ENCODE measurements at places on chromosomes 4 and X.

- DNase-seq = peak; percentile 67
Observed at GRCh38 chrX:47232803-47233332, at the start of gene USP11. Gene USP11, plus strand, starts transcription at chrX:47233009. Its CDS starts 35 bp downstream, at chrX:47233044.

GRCh38 chrX:69603566-69604194 lies 12.2 kb upstream of the EDA start:
- DNase-seq = no peak

DNA sequence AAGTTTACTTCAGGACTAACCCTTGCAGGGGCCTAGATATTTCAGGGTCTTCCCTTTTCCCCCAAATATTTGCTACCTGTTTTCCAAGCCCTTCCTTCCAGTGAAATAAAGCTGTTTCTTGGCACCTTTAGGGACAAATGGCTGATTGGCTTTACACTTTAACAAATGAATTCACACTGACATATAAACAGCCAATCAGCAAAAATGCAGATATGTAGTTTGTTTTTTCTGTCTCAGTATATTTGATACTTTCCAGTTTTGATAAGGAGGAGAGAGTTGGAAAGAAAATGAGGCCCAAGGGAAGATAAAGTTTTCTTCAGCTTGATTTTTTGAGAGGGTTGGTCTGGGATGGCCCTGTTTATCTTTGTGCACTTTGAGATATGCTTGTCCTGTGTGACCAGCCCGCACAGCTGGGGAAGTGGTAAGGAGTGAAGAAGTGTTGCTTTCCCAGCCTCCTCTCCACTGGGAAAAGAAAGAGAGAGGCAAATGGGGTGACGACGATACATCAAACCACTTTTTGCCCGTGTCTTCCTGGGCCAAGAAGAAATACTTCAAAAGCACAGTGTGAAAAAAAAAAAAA lies 67.5 kb downstream of the MGST2 start:
- DNase-seq = no peak

- no peak for DNase-seq
Observed at GRCh38 chr4:3302786-3303564, 10.2 kb downstream of the RGS12 start.

- DNase-seq = peak; percentile 58
Observed at GRCh38 chr4:143667461-143667860, 33.0 kb downstream of the FREM3 start.

DNA sequence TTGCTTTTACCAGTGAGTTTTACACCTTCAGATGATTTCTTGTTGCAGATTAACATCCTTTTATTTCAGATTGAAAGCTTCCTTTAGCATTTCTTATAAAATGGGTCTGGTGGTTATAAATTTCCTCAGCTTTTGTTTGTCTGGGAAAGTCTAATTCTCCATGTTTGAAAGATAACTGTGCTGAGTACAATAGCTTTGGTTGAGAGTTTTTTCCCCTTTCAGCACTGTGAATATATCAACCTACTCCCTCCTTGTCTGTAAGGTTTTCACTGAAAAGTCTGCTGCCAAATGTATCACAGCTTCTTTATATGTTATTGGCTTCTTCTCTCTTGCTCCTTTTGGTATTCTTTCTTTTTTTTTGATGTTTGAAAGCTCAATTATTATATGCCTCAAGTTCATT lies 53.5 kb upstream of the ACTRT1 start:
- DNase-seq = no peak

GRCh38 chr4:105843941-105844340 lies 51.3 kb upstream of the NPNT start:
- DNase-seq = no peak

GRCh38 chr4:134201216-134202161 lies at the start of gene PABPC4L:
Gene PABPC4L, minus strand, starts transcription at chr4:134201789. Its CDS starts 770 bp downstream, at chr4:134201019.
- peak; percentile 85 for DNase-seq

DNA sequence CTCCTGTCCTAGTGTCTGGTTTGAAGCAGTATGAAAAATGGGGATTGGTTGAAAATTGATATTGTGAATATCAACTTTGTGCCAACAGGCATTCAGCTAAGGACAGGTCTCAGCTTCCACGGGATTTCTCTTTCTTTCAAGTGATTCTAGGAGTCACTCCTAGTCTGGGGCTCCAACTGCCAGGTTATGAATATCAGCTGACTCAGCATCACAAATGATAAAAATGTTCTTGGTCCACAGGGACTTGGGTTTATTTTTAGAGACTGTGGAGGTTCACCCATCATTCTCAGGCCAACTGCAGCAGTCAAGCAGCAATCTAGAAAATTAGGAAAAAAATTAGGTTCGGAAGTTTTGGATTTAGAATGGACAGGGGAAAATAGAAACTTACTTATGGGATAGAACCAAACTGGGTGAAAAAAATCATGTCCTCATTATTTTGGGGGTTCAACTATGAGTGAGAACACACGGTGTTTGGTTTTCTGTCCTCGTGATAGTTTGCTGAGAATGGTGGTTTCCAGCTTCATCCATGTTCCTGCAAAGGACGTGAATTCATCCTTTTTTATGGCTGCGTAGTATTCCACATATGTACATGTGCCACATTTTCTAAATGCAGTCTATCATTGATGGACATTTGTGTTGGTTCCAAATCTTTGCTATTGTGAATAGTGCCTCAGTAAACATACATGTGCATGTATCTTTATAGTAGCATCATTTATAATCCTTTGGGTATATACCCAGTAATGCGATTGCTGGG lies 29.0 kb upstream of the TCP11X1 start:
- DNase-seq = no peak

DNA sequence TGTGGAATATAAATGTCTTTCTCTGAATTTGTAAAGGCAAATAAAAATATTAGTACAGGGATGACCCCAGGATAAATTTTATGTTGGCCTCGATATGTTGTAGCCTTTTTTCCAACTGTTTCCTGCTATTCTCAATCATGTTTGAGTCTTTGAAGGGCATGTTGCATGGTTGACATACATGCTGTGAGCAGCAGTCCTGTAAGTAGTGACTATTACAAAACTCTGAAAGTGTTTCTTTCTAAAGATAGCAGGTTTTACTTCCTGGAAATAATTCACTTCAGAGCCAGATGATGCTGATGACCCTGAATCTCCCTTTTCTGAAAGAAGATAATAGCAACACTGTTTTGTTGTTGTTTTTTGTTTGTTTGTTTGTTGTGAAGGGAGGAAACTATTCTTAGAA lies 393.0 kb upstream of the GNPDA2 start:
- DNase-seq = no peak

- no peak for DNase-seq
Observed at GRCh38 chr4:1975880-1976279, 32.9 kb downstream of the NELFA start.

DNA sequence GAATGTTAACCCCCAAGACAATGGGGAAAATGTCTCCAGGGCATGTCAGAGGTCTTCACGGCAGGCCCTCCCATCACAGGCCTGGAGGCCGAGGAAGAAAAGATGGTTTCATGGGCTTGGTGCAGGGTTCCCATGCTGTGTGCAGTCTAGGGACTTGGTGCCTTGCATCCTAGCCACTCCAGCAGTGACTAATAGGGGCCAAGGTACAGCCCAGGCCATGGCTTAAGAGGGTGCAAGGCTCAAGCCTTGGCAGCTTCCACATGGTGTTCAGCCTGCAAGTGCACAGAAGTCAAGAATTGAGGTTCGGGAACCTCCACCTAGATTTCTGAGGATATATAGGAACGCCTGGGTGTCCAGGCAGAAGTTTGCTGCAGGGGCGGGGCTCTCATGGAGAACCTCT lies 50.6 kb downstream of the BMP3 start:
- DNase-seq = no peak

GRCh38 chr4:104490770-104491480 lies 3.8 kb downstream of the CXXC4 start:
- peak; percentile 49 for DNase-seq

GRCh38 chr4:152032722-152033131 lies 271.9 kb upstream of the GATB start:
- DNase-seq = no peak

GRCh38 chr4:108114503-108114902 lies 54.2 kb downstream of the LEF1 start:
- no peak for DNase-seq
